ENCODE measurements at places on chromosomes 4 and X. TPM values are rescaled to one million over a fixed set of nuclear protein-coding genes. Genes with fewer than 3 reads are reported as not detected.

MAGEA9B gene
- not detected for total RNA-seq

AR gene
- not detected for total RNA-seq

SPANXC gene
- total RNA-seq = not detected

TMEM271 gene
- not detected for total RNA-seq

CNKSR2 gene
- 5.8 TPM for total RNA-seq

GRPR gene
- total RNA-seq = 0.22 TPM

SPANXD gene
- total RNA-seq = not detected

KLKB1 gene
- 0.22 TPM for total RNA-seq

- DNase-seq = no peak
Observed at GRCh38 chr4:152644130-152644529, 35.7 kb downstream of the TMEM154 start.

DNA sequence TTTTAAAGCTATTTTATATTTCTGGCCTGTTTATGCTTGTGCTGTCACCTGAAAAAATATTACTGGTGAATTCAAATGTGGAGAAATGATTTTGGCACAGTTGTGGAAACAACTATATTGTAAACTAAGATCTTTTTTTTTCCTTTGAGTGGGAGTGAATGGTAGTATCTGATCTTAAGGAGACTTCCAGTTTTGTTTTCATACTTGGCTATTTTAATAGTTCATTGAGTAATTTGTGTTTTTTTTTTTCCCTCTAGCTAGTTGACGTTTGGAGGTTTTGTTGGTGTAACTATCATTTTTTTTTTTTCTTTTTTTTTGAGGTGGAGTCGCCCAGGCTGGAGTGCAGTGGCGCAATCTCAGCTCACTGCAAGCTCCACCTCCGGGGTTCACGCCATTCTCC, 10.5 kb downstream of the STAG2 start:
- no peak for DNase-seq

Data from CD8-positive, alpha-beta memory T cell (primary cell).